A549 treated with Hydrocortisone at 1 μM for 4 hours (cell line): ENCODE measurements at places on chromosomes 3 and 15. TPM values are rescaled to one million over a fixed set of nuclear protein-coding genes. Genes with fewer than 3 reads are reported as not detected.

The PRR20G gene
- 0.91 to 2.4 TPM (median 1.9 TPM) in 5 replicates for total RNA-seq

The DHX36 gene
- 58.2 to 63.7 TPM (median 59.9 TPM) in 5 replicates for total RNA-seq

The CGNL1 gene
- total RNA-seq = 0.50 to 0.81 TPM (median 0.55 TPM) in 5 replicates

The HIGD2B gene
- not detected in 5 replicates for total RNA-seq

The ZNF660 gene
- total RNA-seq = not detected in 5 replicates

The REC114 gene
- not detected in 5 replicates for total RNA-seq

The CPNE4 gene
- total RNA-seq = 4.9 to 9.1 TPM (median 5.8 TPM) in 5 replicates
